H54 (cell line): ENCODE measurements at places on chromosomes 16 and 17.

DNA sequence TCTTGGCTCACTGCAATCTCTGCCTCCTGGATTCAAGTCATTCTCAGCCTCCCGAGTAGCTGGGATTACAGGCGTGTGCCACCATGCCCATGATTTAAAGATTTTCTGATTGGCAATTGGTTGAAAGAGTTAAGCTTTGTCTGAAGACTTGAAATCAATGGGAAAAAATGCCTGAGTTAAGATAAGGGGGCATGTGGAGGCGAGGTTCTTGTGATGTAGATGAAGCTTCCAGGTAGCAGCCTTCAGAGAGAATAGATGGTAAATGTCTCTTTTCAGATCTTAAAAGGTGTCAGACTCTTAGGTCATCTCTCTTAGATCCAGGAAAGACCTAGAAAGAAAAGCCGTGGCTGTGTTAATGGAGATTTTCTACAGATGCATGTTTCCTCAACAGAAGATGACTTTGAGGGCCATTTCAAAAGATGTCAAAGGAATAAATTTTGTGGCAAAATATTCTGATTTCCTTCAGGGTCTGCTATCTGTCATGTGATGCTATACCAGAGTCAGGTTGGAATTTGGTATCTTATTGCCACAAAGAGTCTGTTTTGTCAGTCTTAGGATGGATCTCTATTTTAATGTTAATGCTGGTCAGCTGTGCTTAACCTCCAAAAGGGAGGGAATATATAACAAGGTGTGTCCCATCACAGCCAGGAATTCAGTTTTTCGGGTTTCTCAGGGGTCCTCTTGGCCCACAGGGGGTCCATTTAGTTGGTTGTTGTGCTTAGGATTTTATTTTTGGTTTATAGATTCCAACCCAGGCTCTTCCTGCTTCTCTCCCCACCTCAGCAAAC, 58.3 kb upstream of the AKTIP start:
- DNase-seq, result no peak

- no peak for DNase-seq
Measured at GRCh38 chr16:19173649-19174383, 5.8 kb downstream of the SYT17 start.

DNA sequence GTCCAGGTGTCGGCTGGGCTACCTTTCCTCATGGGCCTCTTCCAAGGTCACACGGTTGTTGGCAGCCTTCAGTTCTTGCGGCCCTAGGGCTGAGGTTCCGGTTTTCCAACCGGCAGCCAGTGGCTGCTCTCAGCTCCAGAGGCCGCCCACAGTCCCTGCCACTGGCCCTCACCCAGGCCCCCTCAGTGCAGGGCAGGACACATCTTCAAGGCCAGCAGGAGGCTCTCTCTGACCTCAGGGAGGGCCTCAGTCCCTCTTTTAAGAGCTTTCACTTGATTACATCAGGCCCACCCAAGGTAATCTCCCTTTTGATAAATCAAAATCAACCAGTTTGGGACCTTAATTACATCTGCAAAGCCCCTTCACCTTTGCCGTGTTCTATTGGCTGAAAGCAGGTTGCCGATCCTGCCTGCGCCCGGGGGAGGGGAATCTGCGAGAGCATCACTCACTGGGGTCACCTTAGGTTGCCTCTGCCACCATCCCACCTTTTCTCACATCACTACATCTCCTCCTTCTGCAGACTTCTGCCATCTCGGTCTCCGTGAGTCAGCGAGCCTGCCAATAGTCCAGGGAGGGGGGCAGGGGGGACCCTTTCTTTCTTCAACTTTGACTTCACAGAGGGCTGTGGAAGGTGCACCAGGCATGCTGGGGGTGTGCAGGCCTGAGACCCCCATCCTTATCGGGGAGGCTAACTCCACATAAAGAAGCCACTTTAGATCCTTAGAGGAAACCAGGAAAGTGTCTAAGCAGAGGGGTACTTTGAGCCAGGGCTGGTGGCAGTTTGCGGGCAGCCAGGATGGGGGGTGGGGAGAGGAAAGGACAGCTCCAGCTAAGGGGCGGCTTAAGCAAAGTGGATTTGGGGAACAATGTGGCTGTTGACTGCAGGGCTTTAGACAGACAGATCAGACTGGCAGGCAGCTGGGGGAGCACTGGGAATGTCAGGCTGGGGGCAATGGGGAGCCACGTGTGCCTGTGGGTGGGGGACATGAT, 28.8 kb upstream of the NXPH3 start:
- no peak for DNase-seq

- DNase-seq, result no peak
Measured at GRCh38 chr16:2086812-2087747, 39.3 kb downstream of the TSC2 start.

DNA sequence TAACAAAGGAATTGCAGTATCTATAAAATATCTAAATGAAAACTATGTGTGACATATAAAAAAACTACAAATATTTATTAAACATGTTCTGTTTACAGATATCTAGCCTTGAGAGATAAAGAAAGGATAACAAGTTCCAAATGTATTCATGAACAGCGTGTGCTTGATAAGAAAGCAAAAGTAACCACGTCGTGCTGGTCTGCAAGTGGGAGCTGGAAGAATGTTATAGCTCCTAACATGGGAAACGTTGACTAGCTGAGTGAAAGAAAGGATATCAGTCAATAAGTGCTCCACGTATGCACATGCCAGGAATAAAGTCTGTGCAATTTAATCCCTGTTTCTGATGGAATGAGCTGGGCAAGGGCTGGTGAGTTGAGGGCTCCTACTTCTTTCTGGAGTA, 71.2 kb upstream of the CDYL2 start:
- no peak for DNase-seq

GRCh38 chr17:76688165-76688622, 22.6 kb downstream of the MXRA7 start:
- DNase-seq, result peak; percentile 42

GRCh38 chr17:57481910-57482391, 225.6 kb downstream of the MSI2 start:
- peak; percentile 81 for DNase-seq

DNA sequence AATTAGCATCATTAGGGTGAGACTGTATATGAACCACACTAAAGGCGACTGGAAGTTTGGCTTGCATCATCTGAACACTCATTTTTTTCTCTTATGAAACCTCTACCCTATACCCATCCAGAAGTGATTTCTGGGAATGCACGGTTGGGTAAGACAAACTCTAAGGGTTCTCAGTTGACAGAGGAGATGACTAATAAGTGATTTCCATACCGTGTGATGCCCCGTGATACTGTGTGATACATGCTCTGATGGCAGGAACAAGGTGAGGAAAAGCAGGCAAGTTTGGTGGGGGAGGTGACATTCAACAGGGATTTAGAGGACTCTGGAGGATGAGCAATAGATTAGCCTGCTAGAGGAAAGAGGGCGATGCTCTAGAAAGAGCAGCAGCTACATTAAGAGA, 156.4 kb upstream of the CCL2 start:
- DNase-seq, result no peak

DNA sequence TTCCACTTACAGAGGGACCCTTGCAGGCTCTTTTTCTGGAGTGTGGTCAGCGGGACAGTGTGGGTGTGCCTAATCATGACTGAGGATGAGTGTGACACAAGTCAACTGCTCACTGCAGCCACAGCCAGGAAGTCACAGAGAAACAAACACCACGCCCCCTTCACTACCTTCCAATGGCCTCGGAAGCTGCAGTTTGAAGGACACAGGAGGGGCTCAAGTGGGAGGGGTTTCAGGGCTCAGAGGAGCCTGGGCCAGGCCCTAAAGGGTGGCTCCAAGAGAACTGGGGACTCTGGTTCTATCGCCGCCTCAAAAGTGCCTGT, 116.2 kb upstream of the SDK2 start:
- DNase-seq, result no peak

- DNase-seq, result no peak
Measured at GRCh38 chr16:30352488-30353401, 2.4 kb downstream of the CD2BP2 start.

DNA sequence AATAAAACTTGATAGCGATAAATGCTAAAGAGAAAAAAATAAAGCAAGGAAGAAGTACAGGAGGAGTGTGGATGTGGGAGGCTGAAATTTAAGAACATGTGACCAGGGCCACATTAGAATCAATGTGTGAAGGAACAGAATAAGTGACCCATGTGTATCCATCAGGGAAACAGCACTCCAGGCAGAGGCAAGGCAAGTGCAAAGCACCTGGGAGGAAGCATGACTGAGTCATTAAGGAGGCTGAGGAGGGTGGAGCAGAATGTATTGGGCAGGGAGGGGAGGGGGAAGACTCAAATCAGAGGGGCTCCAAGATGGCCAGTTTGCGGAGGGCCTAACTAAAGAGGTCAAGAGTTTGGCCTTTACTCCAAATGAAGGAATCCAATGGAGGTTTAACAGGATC, 8.0 kb downstream of the CDR2 start:
- DNase-seq, result no peak

GRCh38 chr16:12255473-12255872, 278.9 kb downstream of the SNX29 start:
- no peak for DNase-seq

DNA sequence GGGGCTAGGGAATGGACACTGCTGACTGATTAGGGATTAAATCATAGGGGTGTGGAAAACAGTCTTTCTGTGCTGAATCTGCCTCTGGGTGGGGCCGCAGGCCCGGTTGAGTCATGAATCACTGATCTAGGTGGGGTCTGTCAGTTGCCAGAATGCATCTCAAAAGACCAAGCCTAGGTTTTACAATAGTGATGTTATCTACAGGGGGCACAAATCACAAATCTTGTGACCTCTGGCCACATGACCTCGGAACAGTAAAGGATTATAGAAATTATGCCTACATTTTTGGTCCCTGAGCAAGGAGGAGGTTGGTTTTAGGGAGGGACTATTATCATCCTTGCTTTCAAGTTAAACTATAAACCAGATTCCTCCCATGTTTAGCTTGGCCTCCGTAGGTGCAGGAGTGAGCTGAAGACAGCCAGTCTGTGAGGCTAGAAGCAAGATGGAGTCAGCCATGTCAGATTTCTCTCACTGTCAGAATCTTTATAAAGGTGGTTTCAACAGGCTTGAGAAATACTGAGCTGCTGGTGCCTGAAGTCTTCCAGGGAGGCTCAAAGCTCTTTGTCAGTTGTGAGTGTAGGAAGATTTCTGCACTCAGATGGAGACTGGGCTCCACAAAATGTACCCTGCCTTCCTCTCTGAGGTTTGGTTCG, 12.9 kb downstream of the GNGT2 start:
- no peak for DNase-seq

DNA sequence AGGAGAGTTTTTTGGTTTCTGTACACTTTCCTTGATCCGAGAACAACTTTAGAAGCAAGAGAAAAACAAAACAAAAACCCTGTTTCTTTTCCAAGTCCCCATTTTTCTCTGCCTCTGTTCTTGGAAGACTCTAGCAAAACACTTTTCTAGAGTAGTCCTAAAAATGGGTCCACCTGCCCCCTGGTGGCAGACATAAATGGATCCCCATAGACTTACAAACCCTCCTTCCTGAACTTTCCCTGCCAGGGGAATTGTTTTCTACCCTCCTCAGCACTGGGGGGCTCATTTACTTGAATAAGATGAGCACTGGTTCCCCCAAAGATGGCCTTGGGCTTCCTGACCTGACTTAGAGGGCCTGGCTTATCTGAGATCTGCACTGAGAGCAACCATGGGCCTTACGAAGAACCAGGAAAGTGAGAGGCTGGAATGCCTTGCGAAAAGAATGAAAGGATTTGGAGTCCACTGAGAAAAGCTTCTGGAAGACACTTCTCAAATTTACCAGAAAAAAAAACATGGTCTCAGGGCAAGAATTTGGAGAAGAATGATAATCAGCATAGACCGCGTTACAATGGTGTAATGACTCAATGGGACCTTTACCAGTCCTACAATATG, 48.0 kb upstream of the CDYL2 start:
- DNase-seq, result peak; percentile 18

GRCh38 chr17:27771586-27771985, 28.7 kb downstream of the NOS2 start:
- no peak for DNase-seq

GRCh38 chr17:4920351-4921048, 11.6 kb upstream of the GP1BA start:
- no peak for DNase-seq

DNA sequence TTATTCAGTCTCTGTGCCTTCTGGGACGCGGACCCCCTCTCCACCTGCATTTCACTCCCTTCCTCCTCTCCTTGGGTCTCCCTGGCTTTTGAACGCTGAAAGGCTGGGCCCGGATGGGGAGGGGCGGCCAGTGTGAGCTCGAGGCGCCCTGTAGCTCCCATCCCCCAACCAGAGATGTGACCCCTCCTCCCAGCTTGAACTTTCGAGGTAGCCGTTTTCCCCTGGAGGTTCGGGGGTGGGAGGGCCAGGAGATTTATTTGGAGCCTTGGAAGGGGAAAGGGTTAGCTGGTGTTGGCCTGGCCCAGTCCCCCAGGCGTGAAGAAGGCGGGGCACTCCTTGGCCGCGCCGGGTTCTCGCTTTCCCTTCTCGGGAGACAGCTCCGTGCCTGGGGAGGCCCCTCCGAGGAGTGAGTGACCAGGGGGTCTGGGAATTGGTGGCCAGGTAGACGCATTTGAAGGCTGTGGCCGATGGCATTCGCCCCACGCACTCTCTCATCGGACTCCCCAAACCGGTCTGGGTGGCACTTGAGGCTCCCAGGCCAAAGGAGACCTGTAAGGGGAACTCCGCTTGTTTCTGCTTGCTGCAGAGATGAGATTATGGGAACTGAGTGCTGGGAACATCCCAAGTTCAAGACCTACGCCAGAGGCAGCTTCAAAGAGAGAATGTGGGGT, 942 bp downstream of the LDAF1 start:
- no peak for DNase-seq

GRCh38 chr16:67181346-67181745, 2.4 kb downstream of the MATCAP1 start:
- DNase-seq, result peak; percentile 95

GRCh38 chr16:30437511-30438046, 7.7 kb upstream of the DCTPP1 start:
- DNase-seq, result no peak

GRCh38 chr16:55052741-55053415, 122.2 kb downstream of the IRX5 start:
- DNase-seq, result no peak

GRCh38 chr17:10136258-10136981, 62.0 kb downstream of the GAS7 start:
- DNase-seq, result no peak

DNA sequence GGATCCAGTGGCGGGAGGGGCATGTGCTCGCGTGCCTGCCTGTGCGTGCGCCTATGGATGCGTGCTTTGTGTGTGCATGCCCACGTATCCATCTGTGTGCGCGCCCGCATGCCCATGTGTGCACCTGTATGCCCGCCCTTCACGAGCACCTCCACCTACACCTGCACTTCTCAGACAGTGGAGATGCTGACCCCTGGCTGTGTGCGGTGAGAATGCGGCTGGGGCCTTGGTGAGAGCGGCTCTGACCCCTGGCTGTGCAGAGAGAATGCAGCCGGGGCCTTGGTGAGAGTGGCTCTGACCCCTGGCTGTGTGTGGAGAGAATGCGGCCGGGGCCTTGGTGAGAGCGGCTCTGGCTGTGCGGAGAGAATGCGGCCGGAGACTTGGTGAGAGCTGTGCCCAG, 33.9 kb downstream of the AXIN1 start:
- no peak for DNase-seq
